ENCODE measurements at places on chromosomes 3 and 15.

GRCh38 chr3:127455541-127456450, 134.7 kb downstream of the TPRA1 start:
- DNase-seq = peak; percentile 34

DNA sequence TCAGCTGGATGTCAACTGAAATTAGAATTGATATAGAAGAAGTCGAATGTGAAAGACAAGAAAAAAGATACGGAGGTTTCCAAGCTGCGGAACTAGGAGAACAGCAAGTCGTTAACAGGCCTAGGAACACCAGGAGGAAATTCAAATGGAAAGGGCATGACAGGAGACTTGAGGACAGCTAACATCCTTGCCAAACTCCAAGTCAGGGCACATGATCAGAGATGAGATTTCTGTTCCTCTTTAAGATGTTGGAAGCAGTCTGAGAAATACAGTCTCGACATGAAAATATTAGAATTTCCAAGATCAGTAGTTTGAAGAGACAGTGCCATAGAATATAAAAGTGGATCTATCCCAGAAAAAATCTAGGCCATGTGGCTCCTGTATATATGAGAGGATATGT, 5.0 kb downstream of the MYO5A start:
- DNase-seq = no peak

DNA sequence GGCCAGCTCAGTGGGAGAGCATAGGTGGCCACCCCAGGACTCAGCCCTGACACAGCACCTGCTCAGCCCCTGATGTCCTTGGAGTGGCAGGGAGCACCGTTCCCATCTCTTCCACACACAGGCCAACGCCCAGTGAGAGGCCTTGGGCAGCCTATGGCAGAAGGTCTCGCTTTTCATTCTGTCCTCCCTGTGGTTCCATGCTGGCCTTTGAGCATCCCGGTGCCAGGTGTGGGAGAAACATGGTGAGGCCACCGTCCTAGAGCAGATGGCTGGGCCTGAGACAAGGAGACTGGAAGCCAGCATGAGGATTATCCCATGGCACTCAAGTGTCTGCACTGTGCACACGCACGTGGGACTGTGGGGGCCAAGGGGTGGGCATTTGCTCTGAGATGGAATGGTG, 25.1 kb downstream of the ADCY5 start:
- DNase-seq = no peak

GRCh38 chr15:100781061-100781960, 98.3 kb upstream of the ALDH1A3 start:
- DNase-seq = no peak

- no peak for DNase-seq
Measured at GRCh38 chr15:29364426-29365078, 94.9 kb upstream of the NSMCE3 start.

- no peak for DNase-seq
Measured at GRCh38 chr3:152100491-152101132, 168.1 kb upstream of the MBNL1 start.

DNA sequence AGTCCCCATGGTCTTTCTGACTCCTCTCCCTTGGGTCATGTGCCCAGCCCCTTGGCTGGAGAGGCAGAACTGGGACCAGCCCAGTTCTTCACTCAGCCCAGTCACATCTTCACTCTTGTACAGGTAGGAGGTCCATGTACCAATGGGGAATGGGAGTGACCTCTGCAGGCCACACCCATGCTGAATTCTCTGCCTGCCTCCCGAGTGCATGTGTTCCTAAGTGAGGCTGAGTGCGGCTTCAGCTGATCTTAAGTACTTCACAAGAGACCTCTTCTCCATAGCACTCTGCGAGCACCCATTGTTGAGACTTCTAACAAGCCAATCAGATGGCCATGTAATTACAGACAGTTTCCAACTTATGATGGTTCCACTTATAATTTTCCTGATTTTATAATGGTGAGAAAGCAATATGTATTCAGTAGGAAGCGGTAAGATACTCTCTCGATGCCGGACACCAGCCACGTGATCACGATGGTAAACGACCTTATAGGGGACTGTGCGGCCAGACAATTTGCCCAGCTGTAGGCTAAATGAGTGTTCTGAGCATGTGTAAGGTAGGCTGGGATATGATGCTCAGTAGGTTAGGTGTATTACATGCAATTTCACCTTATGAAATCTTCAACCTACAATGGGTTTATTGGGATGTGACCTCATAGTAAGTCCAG, 112.1 kb downstream of the KLF13 start:
- DNase-seq = no peak

DNA sequence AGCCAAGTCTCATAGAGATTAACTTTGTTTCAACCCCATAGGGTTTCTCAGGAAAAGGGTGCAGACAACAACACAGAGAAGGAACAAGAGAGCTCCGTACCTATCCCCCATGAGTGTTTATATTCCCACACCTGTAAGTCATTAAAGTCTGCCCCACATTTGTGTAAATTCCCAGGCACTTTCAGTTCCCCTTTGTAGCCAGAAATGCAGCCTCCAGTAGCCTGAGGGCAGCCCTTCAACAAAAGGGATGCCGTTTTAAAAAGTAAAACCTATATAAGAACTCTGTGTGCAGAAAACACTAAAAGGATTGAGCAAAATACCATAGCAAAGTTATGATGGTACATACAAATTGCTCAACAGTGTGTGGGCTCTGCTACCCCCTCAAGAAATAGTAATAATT, 59.7 kb upstream of the TMEM108 start:
- DNase-seq = no peak

DNA sequence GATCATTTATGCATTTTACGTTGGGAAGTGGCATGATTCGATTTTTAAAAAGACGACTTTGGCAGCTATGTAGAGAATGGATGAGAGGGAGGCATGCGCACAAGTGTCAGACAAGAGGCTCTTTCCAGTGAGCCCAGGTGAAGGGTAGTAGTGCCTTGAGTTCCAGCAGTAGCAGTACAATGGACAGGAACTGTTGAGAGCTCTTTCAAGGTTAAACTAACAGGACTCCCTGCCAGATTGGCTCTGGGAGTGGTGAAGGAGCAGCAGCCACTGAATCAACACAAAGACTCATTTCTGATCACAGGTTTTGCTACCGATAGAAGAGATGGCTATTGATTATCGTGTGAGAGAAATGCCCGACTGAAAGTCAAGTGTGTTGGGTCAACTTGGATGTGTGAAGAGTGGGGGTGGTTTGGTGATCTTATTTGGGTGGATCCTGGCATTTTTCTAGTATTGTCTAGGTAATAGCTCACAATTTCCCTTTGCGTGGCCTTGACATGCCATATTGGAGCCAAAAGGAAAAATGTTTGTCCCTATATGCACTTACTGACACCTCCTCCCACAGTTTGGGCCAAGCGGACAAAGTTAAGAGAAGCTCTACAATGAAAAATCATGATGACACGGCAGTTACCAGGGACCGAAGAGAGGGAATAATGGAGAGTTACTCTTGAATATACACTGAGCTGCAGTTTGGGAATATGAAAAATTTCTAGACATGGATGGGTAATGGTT, 81.6 kb upstream of the MDFIC2 start:
- no peak for DNase-seq

DNA sequence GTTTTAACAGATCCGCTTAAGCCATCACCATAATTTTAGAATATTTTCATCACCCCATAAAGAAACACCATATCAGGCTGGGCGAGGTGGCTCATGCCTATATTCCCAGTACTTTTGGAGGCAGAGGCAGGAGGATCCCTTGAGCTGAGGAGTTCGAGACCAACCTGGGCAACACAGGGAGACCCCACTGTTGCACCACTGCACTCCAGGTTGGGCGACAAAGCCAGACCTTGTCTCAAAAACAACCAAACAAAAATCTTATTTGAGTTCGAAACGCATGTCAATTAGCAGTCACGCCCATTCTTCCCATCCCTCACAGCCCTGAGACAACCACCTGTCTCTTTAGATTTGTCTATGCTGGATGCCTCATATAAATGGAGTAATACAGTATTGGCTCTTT, 119.9 kb downstream of the KLF13 start:
- DNase-seq = no peak

DNA sequence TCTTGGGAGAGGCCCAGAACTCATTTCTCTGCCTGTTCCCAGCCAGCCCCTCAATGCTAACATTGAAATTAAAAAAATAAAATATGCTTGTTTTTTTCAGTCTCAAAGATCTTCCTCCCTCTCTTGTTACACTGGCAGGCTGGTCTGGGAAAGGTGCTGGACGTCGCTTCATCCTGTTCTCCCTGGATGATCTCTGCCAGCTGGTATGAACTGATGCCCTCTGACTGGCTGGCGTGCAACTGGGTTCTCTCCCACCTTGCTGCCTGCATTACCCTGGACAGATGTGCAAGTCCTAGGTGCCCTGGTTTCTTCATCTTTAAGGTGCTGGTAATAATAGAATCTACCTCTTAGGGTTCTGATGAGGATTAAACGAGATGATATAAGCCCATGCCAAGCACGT, 263.9 kb upstream of the PROK2 start:
- no peak for DNase-seq

DNA sequence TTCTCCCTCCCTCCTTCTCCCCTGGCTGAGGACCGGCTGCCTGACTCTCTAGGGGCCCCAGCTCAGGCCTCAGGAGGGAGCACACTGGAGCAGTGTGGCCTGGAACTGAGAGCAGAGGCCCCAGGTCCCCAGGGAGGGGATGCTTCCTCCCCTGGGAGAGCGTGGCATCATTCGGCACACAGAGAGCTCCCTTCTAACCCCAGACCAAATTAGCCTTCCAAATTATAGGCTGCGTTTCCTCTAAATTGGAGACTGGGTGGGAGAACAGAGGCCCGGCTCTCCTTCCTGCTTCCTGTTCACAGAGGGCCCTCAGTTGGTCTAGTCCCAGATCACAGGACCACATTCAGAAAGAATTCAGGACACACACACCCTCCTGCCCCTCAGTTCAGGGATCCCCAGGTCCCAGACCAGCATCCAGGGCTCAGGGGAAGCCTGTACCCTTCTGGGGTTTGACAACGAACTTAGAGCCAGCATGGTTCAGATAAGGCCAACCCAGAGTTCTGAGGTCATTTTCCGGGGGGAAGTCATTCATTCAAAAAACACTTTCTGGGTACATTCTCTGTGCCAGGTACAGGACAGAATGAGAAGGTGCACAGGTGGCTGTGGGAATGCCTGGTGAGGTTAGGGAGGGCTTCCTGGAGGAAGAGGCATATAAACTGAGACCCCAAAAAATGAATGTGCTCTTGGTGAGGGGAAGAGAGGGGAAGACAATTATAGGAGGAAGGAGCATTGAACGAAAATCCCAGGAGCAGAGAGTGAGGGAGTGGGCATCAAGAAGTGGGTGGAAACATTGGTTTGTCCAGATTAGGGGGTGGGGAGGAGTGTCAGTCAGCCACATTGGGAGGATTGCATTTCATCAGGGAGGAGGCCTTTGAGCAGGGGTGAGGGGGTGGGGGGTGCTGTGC, 28.4 kb upstream of the RPL29 start:
- DNase-seq = no peak

- DNase-seq = no peak
Measured at GRCh38 chr3:133917144-133917543, 21.5 kb upstream of the RAB6B start.

DNA sequence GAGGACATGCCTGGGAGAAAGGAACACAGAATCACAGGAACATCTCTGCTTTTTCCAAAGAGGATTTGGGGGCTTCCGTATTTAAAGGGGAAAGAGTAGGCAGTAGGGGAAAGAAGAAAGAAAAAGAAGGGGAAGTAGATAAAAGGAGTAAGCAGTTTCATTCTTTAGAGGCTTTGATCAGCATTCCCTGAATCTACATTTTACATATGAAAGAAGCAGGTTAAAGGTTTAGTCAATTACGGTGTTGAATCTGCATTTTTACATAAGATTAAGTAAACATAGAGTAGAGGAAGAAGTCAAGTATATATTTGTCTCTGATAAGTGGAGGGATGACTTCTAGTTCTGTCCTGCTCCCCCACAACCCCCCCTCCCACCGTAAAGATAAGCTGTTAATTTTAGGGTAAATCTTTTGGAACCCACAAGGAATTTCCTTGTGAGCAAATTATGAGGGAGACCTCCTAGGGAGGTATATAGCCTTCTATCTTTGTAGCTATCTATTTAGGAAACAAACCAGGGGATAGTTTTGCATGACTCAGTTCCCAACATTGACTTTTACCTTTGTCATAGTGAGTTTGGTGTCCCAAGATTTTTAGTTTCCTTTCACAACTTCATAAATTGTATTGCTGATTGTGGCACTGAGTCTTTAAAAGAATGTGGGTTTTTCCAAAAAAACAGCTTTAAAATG, 8.7 kb upstream of the P2RY12 start:
- DNase-seq = no peak

GRCh38 chr3:149623824-149624223, 34.0 kb downstream of the WWTR1 start:
- no peak for DNase-seq

DNA sequence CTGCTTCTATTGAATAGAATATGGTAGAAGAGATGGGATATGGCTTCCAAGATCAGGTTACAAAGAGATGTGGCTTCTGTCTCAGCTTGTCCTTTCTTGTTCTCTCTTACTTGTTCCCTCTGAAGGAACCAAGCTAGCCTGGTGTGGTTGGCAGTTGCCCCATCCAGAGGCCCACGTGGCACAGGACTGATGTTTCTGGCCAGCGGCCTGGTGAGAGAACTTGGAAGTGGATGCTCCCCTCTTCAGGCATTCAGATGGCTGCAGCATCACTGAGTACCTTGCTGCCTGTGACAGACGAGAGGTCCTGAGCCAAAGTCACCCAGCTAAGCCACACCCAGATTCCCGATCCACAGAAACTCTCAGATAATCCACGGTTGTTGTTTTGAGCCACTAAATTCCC, 183.6 kb downstream of the NSMCE3 start:
- DNase-seq = no peak

GRCh38 chr15:48427960-48428547, 96.8 kb downstream of the DUT start:
- DNase-seq = peak; percentile 51

DNA sequence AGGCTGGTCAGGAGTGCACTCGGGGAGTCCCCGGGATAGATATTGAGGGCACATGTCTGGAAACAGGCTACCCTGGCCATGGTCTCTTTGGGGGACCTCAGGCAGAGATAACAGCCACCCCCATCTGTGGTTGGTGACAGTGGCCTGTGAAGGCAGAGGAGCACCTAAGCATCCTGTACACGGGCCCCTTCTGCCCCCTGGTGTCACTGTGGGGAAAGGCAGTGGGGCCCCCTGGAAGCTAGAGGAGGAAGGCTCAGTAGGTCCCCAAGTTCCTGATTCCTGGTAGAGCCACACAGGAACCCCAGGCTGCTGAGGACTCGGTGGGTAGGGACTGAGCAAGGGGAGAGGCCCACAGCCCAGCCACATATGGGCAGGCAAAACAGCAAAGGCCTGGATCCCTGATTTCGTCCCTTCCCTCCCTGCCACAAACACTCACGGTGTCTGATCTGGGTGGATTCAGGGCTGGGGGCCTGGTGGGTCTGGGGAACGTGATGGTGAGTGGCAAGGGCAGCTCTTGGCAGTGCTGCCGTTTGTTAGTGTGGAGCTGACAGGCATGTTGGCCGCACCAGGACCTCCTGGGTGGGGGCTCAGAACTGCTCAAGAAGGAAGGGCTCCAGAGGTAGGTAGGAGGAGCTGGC, 14.1 kb upstream of the CXCR6 start:
- DNase-seq = no peak

- no peak for DNase-seq
Measured at GRCh38 chr3:24199775-24200247, 254.7 kb downstream of the NR1D2 start.
